ENCODE measurements at places on chromosomes 2 and 18.
A peak's percentile ranks its signal among the peaks of the same experiment; 100 is the strongest.

GRCh38 chr2:35973737-35974132, 381.8 kb upstream of the CRIM1 start:
- no peak for DNase-seq

DNA sequence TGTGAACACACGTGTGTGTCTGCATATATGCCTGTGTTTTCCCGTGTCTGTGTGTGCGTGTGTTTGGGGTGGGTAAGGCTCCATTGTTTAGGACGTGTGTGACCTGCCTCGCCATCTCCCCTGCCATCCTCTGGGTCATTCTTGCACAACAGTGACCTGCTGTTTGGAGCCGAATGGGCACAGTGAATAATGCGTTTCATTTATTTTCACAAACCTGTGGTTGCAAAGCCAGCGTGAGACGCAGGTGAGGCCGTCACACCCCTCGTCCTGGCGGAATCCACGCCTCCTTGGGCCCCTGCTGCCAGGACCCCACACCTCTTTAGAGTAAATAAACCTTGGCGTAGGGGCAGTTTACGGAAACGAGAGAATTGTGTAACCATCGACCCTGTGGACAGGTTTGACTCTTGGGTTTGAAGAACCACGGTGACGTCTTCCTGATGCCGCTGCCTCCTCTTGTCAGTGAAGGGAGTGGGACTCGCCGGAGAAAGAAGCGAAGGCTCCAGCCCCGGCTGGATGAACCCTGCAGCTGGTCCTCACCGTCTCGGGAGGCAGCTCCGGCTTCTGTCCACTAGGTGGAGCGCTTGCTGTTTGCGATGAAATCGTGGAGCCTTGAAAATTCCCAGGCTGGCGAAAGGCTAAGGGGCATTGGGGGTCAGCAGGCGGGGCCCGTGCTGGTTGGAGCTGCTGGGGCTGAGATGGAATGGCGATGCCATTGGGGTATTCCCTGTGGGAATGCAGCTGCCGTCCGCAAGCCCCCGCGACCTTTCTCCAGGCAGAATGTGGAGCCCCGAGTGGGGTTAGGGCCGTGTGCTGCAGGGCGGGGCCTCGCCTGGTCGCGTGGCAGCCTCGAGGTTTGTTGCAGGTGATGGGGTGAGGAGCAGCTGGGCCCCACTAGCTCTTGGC, 81.1 kb downstream of the RTP5 start:
- DNase-seq: no peak

- no peak for DNase-seq
Measured at GRCh38 chr18:47560723-47561715, 309.6 kb upstream of the SKOR2 start.

DNA sequence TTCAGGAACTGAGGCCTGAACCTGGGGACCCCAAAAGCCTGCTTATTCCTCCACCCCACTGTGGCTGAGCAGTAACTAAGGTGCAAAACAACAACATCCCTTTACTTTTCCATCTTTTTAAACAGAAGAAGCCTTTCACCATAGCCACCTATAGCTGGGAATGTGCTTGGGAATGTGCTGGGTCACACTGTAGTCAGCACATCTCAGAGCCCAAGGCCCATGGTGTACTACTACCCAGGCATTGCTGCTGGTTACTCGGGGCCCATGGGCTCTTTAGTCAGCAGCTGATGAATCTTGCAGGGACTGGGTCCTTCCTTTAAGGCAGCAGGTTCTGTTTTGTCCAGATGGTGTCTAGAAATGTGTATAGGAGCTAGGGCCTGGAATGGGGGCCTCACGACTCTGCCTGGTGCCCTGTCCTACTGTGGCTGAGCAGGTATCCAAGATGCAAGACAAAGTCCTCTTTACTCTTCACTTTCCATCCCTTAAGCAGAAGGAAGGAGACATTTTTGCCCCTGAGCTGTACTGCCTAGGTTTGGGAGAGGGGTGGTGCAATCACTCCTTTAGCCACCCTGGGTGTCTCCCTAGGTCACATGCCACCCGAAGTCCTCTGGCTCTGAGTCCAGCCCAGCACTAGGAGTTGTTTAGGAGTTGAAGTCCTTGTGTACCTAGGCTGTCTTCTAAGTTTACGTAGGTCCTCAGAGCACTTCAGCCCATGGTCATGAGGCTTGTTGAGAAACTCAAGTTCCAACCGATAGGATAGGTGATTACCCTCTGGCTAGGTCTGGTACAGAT, 70.1 kb downstream of the OXER1 start:
- no peak for DNase-seq

- no peak for DNase-seq
Measured at GRCh38 chr18:2971741-2972552, 41.0 kb downstream of the LPIN2 start.

DNA sequence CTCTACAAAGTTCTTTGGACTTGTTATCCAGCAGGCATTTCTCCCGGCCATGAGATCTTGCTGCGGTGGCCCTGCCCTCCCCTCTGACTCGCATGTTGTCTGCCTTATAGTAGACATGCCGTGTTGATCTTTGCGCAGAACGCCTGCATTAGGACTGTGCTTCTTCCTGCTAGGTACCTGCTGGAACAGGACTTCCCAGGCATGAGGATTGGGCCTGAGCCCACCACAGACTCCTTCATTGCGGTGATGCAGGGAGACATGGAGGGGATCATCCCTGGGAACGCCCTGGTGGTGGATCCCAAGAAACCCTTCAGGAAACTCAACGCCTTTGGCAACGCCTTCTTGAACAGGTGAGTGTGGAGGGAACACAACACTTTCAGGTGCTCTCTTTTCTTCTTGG, 10.1 kb downstream of the EHD3 start:
- no peak for DNase-seq

GRCh38 chr2:121613774-121614173, 35.5 kb downstream of the CLASP1 start:
- DNase-seq: no peak

- no peak for DNase-seq
Measured at GRCh38 chr2:88227446-88227845, 57.3 kb downstream of the THNSL2 start.

DNA sequence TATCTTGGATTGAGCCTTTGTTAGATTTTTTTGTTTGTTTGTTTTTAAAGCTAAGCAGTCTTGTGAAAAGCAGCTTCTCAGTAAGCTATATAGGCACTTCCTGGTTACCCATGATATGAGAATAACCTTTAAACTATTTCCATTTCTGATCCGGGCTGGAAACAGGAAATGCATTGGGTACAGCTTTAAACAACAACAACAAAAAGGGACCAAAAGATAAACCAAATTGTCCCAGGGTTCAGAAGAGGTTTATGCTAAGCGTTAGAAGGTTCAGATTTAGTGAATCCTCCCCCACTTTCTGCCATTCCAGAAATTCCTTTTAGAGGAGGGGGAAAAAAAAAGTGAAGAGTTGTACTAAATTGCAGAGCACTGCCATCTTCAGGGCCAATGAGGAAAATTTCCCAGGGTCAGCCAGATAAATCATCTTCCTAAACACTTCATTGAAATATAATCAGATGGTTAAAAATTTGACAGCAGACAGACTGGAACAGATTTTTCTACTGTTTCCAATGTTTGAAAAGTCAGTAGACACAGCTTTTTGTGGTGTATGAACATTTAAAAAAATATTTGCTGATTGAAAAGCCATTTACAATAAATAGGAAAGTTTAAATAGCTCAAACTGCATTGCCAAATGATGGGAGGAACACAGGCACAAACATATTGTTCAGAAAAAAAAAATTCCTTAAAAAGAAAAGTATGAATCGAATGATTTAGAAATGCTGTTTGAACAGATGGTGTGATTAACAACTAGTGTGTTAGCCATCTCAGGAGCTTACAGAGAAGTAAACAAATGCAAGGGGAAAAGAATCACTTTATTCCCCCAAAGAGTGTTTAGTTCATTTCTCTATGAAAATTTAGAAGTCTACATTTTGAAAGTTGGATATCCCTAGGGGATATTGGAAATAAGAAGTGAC, 189.9 kb upstream of the TANK start:
- DNase-seq: peak; percentile 46

GRCh38 chr2:226790011-226790410, 9.6 kb downstream of the IRS1 start:
- DNase-seq: no peak

- DNase-seq: peak; percentile 48
Measured at GRCh38 chr18:23277399-23277798, 142.1 kb downstream of the CABLES1 start.

DNA sequence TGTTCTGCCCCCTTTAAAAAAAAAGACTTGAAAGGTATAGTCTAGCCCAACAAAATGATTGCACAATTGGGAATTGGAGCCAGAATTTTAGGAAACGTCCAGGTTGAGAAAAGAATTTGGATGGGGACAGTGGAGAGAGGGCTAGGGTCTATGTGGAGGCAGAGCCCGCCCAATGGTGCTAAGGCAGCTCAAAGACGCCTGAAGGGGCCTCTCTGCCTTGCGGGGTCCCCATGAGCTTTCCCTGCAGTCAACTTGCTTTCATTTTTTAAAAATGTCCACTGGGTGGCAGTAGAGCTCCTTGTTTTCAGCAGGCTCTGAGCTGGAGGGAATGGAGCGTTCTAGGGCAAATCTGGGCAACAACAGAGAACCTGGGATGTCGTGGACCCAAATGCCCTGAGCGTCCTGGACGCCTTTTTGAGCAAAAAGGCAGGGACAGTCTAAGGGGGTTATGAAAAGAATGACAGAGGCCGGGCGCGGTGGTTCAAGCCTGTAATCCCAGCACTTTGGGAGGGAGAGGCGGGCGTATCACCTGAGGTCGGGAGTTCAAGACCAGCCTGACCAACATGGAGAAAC, 40.2 kb upstream of the ITM2C start:
- DNase-seq: peak; percentile 19

DNA sequence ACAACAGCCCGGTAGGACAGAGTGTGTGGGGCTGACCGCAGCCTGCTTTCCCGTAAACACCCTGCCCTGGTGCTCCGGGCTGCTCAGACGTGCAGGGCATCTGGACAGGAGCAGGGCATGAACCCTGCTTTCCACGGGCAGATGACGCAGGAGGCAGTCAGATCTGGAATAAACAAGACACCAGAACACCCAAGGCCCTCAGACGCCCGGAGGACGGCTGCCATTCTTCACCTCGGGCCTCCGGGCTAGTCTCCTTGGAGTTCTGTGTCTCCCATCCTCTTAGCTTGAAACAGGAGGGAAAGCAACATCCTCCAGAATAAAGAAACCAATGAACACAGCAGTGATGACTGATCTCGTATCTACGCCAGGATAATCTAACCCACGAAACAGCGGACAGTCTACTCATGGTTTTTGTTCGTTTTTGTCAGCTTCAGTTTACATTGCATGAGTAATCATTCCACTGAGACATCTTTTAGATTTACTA, 7.3 kb downstream of the PXDN start:
- DNase-seq: no peak

- no peak for DNase-seq
Measured at GRCh38 chr18:45336448-45336847, 278.8 kb upstream of the SLC14A2 start.

- DNase-seq: no peak
Measured at GRCh38 chr2:236730393-236730792, 160.8 kb downstream of the ACKR3 start.

DNA sequence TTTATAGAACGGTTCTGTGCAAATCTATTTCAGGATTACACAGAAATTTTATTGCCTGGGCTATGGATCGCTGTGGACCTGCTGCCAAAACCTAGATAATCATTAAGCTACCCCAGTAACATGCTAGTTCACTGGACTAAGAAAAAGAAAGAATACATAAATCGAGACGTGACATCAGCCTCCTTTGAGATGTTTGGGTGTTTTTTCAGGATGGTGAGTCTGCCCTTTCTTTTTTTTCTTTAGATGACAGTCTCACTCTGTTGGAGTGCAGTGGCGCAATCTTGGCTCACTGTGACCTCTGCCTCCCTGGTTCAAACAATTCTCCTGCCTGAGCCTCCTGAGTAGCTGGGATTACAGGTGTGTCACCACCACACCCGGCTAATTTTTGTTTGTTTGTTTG, 52.0 kb downstream of the FHOD3 start:
- DNase-seq: no peak

- no peak for DNase-seq
Measured at GRCh38 chr18:48581206-48581605, 42.4 kb downstream of the CTIF start.

GRCh38 chr2:47015206-47015605, 99.6 kb upstream of the MCFD2 start:
- DNase-seq: no peak

DNA sequence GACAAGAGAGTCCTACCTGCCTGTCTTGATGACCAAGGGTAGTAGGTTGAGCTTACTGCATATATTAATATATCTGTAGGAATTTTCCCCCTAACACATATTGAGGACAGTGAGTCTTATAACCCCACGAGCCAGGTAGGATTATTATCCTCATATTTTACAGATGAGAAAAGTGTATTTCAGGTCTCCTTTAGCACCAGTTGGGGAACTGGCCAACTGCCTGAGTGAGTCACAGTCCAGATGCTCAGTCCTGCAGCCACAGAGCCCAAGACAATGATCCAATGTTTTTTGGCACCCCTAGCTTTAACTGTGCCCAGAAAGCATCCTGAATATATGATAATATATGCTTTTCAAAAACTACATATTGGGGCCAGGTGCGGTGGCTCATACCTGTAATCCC, 30.8 kb upstream of the GLS start:
- DNase-seq: peak; percentile 93

DNA sequence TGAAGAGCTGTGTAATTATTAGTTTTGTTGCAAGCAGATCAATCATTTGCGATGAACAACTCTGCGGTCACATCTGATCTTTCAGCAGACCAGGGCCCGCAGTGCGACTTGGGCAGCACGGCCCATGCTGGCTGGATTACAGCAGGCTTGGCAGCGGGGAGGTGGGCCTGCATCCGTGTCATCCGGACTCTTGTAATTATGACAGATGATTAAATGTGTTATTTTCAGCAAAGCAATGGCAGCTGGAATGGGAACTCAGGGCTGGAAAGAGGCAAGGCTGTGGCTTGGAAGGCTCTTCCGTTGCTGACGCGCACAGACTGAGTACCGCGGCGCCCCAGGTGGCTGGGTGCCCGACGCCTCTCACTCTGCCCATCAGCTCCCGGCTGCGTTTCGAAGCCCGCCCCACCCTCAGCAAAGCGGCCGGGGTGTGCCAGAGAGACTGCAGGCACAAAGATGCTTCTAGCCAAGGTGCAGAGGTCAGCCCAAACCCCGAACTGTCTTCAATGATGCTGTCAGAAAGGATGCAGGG, 397.4 kb upstream of the SALL3 start:
- no peak for DNase-seq

DNA sequence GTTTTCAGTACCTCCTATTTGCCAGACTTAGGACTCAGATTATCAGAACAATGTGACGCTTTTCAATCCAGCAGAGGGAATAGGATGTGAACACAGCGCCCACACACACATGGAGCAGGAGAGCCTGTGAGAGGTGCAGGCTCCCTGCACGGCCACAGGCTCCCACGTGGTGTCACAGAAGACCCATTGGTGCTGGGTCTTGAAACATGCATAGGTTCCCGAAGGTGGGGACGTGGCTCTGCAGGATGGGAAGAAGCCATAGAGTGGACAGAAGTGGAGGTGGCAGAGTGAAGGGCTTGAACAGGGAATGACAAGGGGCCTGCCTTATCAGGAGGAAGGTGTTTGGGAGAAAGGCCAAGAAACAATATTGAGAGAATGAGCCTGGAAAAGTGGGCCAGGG, 78.5 kb upstream of the BCL2L11 start:
- no peak for DNase-seq

DNA sequence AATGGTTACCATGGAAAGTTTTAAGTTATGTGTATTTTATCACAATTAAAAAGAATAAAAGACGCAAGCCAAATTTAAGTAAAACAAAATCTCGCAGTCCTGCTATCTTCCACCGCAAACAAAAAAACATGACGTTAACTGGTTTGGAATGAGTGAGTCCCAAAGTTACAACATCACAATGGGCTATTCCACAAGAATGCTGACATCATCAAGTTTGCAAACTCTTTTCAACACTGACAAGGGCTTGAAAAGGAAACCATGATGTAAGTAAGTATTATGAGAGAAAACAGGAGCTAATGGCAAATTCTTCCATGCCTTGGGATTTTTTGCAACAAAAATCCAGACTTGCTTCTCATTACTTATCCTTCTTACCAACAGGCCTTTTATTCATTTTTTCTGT, 31.1 kb downstream of the SIGLEC15 start:
- DNase-seq: no peak

All from NCI-H446 treated with DMSO at 0.1 percent for 48 hours (cell line).